ENCODE measurements at places on chromosomes 3 and 15.

GRCh38 chr3:38036906-38037305 is 2.1 kb upstream of the DLEC1 start:
- DNase-seq: no peak

- peak; percentile 69 for DNase-seq
Measured at GRCh38 chr3:66480666-66481065, 20.2 kb downstream of the LRIG1 start.

DNA sequence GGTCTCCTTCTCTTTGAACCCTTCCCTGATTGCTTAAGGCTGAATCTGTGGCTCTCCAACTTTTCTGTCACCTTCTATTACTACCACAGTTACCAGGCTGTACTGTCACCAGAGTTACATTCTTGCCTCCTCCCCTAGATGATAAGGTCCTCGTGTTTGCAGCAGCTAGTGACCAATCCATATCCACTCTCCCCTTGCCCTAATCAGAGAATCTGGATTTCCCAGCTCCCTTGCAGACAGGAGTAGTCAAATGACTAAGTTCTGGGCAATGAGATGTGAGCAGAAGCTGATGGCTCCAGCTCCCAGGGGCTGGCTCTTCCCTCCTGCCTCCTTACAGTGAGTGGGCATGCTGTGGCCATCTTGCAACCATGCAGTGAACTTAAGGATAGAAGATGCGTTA is 95.4 kb upstream of the VGLL4 start:
- DNase-seq: no peak

DNA sequence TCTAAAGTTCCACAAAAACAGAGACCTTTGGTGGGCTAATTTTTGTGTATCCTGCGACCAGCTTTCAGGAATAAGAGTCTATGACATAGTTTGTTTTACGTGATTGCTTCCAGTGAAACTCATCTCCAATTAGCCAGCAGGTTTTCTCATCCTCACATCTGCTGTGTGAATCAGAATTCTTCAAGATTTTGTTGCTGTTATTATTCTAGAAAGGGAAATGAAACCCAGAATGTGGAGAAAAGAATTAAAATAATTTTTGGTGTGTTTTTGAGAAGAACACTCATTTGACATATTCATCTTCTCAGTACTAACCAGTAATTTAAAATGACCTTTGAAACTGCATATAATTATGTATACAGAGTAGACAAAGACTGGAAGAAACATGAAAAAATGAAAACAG is 175.9 kb downstream of the USP13 start:
- DNase-seq: no peak

GRCh38 chr3:195692781-195693427 is 27.9 kb upstream of the MUC20 start:
- no peak for DNase-seq

- DNase-seq: no peak
Measured at GRCh38 chr3:14047027-14047426, 77.6 kb downstream of the CHCHD4 start.

- DNase-seq: no peak
Measured at GRCh38 chr15:100211855-100212850, 129.6 kb downstream of the ADAMTS17 start.

DNA sequence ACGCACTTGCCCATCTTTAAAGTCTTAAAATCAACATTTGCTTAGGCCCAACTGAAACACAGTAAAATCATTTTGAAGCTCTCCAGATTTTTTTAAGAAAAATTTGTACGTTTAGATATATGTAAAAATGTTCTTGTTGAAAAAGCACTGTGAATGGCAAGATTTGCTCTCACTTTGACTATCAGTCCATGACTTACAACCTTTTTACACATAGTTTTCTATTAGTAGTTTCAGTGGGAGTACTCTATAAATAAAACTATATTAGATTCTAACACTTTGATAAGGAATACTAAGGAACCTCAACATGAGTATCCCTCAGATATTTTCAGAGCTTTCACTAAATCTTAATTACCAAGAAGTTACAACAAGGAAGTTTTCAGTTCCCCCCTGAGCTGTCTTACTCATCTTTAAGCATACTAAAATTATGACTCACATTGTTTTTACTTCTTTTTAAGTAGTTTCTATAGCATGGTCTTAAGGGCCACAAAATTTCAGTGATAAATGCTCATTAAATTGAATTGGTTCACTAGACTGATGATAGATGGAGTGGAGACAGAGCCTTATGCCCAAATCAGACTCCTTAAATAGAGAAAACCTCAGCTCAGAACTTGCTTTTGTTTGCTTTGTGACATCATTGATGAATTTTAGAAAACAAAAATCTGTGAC is 31.6 kb upstream of the RAP2B start:
- no peak for DNase-seq

DNA sequence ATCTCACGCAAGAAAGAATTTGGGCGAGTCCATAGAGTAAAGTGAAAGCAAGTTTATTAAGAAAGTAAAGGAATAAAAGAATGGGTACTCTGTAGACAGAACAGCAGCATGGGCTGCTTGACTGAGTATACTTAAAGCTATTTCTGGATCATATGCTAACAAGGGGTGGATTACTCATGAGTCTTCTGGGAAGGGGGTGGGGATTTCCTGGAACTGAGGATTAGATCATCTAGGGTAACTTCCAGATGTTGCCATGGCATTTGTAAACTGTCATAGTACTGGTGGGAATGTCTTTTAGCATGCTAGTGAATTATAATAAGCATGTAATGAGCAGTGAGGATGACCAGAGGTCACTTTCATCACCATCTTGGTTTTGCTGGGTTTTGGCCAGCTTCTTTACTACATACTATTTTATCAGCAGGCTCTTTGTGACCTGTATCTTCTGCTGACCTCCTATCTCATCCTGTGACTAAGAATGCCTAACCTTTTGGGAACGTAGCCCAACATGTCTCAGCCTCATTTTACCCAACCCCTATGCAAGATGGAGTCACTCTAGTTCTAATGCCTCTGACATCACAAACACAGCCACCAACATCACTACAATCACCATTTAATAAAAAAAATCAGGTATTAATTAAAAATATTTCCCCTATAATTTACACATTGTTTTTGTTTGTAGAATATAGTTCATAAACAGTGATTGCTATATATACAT is 890.7 kb upstream of the EPHA6 start:
- DNase-seq: peak; percentile 59

DNA sequence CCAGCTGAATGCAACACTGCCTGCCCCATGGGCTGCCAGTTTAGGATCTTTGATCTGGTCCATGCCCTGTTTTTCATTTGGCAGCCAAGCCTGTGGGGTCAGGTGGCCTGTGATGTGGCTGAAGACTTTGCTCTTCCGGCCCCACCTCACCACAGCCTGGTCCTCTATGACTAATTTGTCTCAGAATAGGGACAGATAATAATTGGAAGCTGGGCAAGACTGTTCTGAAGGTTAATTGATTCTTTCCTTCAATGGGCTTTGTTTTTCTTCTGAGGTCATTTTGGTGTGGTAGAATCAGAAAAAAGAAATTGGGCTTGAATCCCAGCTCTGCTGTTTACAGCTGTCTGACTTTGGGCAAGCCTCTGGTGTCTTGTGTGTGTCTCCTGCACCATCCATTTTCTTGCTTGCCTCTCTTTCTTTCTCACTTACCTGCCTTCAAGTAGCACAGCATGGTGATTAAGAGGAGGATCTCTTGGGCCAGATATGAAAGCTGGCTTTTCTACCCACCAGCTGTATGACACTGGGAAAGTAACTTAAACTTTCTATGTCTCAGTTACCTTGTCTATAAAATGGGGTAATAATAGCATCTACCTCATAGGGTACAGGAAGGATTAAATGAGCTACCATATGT is 24.2 kb downstream of the ABHD2 start:
- DNase-seq: no peak

GRCh38 chr15:42759093-42759492 is 22.2 kb upstream of the CDAN1 start:
- no peak for DNase-seq

- DNase-seq: no peak
Measured at GRCh38 chr3:135368316-135368715, 573.3 kb downstream of the EPHB1 start.

All from activated CD8-positive, alpha-beta T cell treated with anti-CD3 and anti-CD28 coated beads for 36 hours (primary cell).